ENCODE measurements at places on chromosomes 3 and 15.

DNA sequence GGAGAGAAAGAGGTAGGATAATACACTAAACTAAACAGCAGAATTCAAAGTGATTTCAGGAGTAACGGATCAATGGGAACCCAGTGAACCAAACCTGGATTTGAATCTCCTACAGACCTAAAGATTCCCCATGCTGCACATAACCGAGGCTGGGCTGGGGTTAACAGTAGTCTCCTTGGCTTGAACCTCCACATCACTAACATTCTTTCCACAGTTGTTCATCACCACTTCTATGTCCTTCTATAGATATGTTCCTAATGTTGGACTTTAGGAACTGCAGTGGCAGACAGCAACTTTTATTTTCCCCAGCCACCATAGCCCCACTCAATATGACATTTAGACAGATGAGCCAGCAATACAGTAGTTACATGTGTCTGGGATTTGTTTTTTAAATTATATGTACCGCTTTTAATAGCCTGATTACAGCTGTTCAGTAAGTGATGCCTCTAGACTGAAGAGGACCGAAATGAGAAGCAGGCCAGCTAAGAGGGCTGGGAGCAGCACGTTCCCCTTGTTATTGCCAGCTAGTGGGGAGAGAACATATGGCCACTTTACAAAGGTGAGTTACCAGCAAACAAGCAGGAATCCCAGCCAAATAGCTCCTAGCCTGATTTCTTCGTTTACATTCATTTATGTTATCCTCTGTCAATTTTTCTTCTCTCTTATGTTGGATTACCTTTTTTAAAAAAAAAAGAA is 472.6 kb upstream of the CDIN1 start:
- DNase-seq = no peak

DNA sequence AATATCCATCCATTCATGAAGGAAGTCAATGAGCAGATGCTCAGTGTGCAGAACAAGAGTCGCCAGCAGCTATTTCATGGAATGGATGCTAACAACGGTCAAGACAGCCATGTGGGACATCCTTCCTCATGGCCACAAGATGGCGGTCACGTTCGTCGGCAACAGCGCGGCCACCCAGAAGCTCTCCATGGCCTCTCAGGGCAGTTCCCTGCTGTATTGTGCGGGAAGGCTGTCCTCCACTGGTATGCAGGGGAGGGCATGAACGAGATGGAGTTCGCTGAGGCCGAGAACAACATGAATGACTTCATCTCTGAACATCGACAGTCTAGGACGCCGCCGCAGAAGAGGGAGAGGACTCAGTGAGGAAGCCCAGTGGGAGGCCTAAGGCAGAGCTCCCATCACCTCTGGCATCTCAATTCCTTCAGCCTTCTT is 208.3 kb downstream of the TJP1 start:
- no peak for DNase-seq

DNA sequence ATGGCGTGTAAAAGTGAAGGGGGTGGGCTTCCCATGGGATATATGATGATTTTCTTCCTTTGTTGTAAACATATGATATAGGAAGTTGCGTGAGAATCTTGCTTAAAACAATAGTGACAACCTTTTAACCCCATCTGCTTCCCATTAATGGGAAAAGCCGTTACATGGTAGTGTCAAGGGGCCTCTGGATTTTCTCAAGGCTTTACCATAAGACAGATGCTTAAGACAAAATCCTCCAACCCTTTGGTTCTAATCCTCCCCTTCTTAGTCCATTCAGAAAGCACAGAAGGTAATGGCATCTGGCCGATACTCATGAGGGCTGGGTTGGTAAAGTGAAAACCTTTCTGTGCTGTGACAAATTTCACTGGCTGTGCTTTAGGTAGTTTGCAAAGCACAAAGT is 25.0 kb downstream of the DPH3 start:
- no peak for DNase-seq

GRCh38 chr15:38972831-38973230 is 408.2 kb upstream of the RASGRP1 start:
- no peak for DNase-seq

- no peak for DNase-seq
These were observed 20.0 kb upstream of the SLC25A26 start for GRCh38 chr3:66200786-66201185.

DNA sequence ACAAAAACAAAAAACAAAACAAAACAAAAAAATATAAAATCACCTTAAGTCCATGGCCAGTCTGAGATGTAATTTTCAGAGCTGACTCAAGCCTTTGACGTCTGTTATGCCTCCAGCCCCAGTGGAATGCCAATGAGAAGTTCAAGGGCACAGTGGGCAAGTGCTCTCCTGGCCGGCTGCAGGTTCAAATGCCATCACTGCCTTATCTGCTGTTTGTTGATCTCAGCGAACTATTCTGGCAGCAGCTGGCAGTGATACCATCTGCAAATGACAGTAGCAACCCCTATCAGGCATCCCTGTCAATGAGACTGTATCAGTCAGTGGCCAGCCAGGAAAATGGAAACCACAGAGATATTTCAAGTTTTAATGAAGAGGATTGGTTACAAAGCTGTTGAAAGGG is 10.8 kb upstream of the PDE8A start:
- no peak for DNase-seq

- DNase-seq = no peak
These were observed 32.0 kb downstream of the SV2B start for GRCh38 chr15:91132079-91132478.

- DNase-seq = no peak
These were observed 698 bp downstream of the MELTF start for GRCh38 chr3:197028728-197029510.

DNA sequence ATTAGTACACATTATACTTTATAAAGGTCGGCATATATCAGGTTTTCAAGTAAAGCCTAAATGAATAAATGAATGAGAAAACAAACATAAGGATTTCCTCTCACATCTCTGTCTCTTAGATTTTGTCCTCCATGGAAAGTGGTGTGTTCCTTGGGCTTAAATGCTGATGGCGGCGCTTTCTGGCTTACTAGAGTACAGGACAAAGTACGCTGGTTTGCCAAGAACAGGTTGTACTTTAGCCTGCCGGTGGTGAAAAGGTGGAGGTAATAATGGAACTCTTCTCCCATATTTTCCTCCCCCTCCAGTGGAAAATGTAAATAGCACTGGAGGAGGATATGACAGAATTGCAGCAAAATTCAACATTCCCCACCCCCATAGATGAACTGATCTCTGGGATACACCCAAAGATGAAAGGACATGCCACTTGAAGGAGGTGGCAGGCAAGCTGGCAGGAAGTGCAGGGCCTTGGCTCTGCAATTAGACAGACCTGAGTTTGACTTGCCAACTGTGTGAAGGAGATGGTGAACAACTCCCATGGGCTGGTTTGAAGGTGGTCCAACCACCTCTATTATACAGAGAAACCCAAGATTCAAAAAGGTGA is 29.3 kb downstream of the CEP152 start:
- DNase-seq = no peak

DNA sequence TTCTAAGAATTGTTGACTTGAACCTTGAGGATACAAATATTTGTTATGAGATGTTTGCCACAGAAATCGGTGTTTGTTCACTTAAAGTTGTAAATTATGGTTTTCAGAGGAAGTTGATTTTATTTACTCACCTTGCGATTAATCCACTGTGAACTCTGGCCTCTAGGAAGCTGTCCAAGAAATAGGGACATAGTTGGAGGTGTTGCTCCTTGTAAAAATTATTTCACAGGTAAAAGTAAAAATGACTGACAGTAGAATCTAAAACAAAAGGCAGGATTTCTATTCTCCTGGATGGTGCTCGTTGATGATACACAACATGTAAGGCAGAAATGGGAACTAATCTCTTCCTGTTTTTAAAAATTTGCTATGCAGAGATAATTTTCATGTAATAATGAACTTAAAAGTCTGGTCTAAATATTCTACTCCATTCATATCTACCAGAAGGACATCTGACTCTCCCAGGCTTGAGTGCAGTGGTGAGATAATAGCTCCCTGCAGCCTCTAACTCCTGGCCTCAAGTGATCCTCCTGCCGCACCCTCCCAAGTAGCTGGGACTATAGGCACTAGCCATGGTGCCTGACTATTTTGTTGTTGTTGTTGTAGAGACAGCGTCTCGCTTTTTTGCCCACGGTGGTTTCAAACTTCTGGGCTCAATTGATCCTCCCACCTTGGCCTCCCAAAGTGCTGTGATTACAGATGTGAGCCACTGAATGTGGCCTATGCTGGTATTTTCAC is 17.1 kb upstream of the LZTFL1 start:
- DNase-seq = no peak

DNA sequence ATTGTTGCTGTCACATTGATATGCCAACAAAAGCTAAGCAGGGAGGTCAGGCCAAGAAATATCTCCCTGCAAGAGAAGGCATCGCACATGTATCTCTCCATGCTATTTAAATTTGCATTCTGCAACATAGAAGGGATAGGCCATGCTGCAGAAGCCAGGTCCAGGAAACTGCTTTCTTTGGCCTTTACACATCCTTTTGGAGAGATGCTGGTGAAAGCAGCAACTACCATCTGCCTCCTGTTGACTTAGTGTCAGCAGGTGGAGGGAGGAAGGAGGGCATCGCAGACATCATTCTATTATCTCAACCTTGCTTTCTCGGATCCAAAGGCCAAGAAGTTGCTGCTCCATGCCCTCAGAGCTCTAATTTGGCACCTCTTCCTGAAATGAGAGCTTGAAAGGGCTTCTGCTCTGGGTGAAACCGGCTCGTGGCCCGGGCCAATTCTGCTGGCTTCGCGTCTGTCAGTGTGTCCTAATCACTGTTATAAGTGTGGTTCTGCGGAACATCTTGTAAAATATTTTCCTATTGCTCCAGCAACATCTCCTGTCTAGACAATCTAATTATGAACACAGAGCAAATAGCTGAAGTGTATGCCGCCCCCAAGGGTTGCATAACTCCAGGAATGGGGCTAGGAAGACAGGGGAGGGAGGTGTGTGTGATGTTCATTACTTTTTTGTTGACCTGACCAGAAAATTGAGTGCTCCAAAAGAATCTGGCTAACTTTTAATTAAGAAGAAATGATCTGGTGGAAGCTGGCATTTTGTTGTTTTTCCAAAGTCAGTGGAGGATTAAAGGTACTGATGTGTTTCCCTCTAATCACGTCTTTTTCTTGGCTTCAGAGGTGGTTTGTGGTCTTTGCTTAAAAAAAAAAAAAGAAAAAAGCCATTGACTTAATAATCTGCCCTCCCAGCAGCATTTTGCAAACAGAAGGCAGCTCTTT is 89.1 kb downstream of the TPRG1 start:
- no peak for DNase-seq

DNA sequence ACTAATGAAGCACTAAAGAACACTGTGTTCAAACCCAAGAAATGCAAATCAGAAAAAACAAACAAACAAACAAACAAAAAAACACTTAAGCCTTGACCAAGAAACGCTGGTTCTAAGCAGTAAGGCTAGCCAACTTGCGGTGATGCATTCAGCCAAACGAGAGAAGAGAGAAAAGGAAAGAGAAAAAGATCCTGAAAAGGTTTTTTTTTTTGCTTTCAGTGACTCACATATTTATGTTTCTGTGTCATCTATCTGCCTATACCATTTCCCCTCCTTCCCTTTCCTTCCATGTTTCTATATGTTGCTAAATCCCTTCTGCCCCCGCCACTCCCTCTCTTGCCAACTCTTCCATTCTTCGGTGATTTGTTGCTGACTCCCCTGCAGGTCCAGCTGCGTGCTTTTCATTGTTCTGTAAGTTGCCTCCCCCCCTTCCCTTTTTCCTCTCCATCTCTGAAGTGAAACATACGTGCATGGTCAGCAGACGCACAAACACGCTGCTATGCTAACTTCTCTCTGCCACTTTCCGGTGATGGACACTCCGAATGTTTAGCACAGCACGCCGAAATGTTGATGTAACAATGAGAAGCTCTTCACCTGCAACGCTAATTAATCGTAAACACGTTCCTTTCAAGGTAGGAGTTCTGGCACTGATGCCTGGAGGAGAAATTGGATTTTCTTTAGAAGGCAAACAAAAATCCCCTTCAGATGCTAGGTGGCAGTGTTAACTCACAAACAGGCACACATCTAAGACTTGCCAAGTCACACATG is 154.4 kb downstream of the TUSC7 start:
- peak; percentile 30 for DNase-seq

DNA sequence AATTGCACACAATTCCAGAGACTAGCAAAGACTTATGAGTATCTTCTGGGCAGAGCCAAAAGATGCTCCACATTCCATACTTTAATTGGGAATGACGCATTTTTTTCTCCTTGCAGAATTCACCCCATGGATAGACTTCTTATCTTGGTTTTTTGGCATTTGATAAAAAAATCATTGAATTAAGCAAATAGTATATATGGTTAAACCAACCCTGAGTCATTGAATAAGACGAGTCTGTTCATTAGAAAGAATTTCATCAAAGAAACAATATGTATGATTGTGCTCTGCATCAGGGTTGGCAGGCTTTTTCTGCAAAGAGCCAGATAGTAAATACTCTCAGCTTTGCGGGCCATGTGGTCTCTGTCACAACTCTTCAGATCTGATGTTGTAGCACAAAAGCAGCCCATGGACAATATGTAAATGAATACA is 9.2 kb upstream of the PDZRN3 start:
- no peak for DNase-seq

DNA sequence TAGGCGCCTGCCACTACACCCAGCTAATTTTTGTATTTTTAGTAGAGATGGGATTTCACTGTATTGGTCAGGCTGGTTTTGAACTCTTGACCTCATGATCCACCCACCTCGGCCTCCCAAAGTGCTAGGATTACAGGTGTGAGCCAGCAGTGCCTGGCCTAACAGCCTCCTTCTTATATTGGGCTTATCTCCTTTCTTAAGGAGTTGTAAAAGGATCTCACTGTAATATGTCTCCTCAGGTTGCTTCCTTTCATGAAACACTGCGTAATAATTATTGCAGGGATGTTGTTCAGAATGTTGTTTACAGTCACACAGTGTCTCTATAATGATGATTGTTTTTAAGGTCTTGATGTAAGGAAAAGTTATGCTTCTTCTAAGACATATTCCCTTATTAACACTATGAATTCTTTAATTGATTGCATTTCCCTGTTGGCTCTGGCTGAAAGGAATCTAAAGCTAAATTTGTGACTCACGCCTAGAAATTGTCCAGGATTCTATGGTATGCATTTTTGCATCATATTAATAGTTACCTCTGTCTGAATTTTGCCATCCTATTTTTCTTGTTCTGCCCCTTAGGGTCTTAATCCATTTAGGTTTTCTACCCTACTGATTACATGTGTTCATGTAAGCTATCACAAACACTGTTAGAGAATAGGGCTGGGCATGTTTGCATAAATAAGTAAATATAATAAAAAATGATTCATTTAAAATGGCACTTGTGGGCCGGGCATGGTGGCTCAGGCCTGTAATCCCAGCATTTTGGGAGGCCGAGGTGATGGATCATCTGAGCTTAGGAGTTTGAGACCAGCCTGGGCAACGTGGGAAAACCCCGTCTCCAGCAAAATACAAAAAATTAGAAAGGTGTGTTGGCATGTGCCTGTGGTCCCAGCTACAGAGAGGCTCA is 24.5 kb upstream of the RNF111 start:
- DNase-seq = no peak

DNA sequence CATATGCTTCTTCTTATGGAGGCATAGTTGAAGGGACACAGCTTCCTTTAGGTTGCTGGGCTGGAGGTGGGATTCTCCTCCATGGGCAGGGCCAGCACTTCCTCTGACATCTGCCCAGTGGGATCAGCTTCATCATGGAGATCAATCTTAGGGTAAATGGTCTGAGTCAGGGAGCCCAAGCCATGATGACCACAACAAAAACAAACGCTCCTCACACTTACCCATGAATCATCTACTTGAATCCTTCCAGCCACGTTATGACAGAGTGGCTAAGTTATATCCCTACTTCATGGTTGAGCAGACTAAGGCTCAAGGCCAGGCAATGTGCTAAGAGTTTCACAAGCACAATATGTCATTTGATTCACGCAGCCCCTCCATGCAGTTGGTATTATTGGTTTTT is 87.2 kb upstream of the NMNAT3 start:
- DNase-seq = no peak

- DNase-seq = no peak
These were observed 45.4 kb downstream of the DAZL start for GRCh38 chr3:16559653-16560365.
